RPMI7951 (cell line): ENCODE measurements at places on chromosomes 5 and 9. TPM values are rescaled to one million over a fixed set of nuclear protein-coding genes. Genes with fewer than 3 reads are reported as not detected.

GRCh38 chr9:18472841-18473251 is 1.1 kb upstream of the ADAMTSL1 start:
- DNase-seq: peak; percentile 41

DNA sequence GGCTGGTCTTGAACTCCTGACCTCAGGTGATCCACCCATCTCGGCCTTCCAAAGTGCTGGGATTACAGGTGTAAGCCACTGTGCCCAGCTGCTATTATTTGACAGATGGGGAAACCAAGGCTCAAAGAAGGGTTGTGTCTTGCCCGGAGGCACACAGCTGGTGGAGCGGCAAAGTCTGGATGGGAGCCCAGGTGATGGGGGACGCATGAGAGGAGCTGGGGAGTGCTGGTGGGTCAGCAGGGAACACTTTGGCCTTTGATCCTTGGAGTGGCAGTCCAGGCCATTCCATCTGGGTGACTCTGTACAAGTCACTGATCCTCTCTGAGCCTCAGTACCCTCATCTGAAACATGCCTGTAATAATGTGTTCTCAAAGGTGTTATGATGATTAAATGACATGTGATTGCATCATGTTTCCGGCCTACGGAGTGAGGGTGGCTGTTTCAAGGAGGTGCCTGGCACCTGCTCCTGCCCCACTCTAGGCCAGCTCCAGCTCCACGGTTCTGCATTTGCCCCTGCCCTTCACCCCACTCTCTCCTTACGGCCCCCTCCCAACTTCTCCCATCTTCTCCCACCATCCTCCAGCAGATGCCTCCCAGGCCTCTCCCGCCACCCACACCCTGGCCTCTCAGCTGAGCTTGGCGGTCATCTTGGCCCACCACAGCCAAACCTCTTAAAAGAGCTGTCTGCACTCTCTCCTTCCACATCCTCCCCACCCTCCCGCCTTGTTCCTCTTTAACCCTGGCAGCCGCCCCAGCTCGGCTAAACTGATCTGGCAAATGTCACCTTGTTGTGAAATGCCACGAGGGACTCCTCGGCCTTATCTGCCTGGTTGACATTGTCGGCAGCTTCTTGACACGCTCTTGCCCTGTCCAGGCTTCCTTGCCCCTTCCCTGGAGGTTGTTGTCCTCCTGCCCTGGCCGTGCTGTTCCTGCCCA is 5.5 kb upstream of the DBN1 start:
- no peak for DNase-seq

- DNase-seq: no peak
These were observed 21.7 kb downstream of the SMARCA2 start for GRCh38 chr9:2036844-2037243.

- DNase-seq: no peak
These were observed 112.8 kb downstream of the GCNT1 start for GRCh38 chr9:76571743-76572146.

GRCh38 chr5:131316822-131317221 is 53.0 kb downstream of the CDC42SE2 start:
- no peak for DNase-seq

DNA sequence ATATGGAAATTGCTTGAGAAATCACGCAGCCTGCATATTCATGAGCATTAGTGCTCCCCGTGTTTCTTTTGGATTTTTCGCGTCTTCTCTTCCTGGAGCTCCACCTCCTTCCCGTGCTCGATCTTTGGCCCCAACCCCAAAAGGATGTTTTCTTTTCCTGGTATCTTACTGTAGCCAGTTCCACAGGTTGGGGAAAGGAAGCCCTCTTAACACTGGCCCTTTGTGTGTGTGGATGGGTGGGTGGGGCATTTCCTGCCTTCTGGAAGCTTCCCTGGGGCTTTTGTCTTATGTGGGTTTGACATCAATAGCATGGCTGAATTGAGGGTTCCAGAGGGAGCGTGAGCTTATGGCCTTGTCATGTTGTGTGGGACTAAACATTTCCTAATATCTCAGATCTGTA is 21.9 kb downstream of the STXBP1 start:
- DNase-seq: peak; percentile 28

DNA sequence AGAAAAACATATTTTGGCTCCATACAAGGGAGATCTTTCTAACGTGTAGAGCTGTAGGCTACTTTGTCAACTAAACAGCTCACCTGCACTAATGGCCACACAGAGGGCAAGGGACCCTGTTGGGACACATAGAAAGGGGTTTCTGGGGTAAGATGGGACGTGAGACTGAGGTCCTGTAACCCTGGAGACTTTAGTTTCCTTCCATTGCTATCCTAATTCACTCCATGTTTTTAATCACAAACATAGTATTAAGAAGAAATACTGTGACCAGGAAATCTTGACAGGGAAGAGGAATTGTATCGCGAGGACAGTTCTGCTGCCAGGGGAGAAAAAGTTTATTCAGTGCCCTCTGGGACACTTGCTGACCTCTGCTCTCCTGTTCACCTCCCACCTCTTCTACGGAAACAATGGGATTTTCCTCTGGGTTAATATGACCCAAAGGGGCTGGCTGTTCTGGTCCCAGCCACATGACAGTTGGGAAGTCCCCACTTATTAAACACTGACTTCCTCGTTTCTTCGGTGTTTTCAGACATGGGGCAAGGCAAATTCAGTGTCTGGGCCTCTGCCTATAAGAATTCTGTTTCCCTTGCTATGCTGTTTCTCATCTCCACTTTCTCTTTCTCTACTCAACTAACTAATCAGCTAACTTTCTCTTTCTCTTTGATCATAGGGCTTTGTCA is 106.9 kb upstream of the SEMA6A start:
- DNase-seq: no peak

Gene SLC34A1
- total RNA-seq: not detected in 2 replicates

Gene CCL28
- total RNA-seq: 8.8 and 12.8 TPM in 2 replicates

Gene SURF4
- total RNA-seq: 188 and 217 TPM in 2 replicates

Gene SPINK7
- not detected in 2 replicates for total RNA-seq
